ENCODE measurements at places on chromosomes 13 and 19.

GRCh38 chr13:24625331-24625731 lies 54.9 kb upstream of the ATP12A start:
- no peak for DNase-seq

- DNase-seq, result no peak
These were observed 11.5 kb downstream of the S1PR2 start for GRCh38 chr19:10219678-10220077.

DNA sequence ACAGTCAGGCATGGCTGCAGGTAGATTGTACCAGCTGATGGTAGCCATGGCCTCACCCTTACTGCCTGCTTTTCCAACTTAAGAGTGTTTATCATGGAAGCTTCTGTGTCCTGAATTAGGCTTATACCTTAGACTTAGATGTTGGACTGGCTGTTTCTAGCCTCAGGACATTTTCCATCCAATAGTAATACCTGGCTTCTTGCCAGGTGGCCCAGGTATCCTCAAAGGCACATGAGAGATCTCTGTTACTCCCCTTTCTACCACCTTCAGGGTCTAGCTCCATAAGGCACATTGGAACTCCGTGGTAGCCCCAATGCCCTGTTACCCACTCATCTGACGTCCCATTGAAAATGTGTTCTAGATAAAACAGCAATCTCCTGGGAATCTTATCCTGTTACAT lies 407.5 kb downstream of the SPRY2 start:
- no peak for DNase-seq

- no peak for DNase-seq
These were observed 35.6 kb upstream of the TMTC4 start for GRCh38 chr13:100710176-100710575.

GRCh38 chr19:58579473-58580142 lies 6.5 kb upstream of the MZF1 start:
- DNase-seq, result no peak

GRCh38 chr19:39558624-39559117 lies 18.7 kb upstream of the EID2 start:
- DNase-seq, result no peak

DNA sequence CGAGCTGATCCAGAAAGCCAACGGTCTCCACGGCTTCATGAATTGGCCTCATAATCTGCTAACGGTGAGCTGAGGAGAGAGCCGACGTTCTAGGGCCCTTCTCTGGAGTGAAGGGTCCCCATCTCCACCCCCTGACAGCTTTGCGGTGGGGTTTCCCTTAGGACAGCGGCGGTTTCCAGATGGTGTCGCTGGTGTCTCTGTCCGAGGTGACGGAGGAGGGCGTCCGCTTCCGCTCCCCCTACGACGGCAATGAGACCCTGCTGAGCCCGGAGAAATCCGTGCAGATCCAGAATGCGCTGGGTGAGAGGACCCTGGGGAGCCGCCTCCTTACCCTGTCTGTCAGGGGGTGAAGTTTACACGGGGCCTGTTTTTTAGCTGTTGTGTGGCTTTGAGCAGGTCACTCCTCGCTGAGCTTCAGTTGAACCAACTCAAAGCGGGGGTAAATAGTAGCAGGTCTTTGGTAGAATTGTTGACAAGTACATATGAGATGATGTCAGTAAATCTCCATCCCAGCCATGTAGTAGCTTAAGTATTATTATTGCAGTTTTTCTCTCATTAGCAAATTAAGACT lies 801 bp downstream of the QTRT1 start:
- DNase-seq, result no peak

GRCh38 chr19:30034321-30034720 lies 92.3 kb downstream of the URI1 start:
- no peak for DNase-seq

DNA sequence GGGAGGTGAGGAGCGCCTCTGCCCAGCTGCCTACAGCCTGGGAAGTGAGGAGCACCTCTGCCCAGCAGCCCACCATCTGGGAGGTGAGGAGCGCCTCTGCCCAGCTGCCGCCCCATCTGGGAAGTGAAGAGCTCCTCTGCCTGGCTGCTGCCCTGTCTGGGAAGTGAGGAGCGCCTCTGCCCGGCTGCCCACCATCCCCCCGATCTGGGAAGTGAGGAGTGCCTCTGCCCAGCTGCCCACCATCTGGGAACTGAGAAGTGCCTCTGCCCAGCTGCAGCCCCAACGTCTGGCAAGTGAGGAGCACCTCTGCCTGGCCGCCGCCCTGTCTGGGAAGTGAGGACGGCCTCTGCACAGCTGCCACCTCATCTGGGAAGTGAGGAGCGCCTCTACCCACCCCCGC lies 64.3 kb downstream of the ZNF708 start:
- DNase-seq, result no peak

DNA sequence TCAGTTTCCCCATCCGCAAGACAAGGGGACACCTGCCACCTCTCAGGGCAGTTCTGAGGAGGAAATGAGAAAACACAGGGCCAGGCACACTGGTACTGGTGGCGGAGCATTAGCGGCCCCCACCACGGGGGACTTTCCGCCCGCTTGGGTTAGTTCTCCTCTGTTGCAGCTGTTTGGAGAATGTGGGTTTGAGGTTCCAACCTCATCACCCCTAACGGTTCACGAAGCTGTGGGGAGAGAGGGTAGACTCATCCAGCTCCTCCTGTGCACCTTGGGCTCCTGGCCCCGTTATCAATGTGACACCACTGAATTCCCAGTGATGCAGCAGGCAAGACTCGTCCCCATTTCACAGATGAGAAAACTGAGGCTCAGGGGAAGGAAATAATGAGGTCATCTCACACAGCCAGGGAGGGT lies 10.3 kb downstream of the PTPRS start:
- DNase-seq, result no peak

DNA sequence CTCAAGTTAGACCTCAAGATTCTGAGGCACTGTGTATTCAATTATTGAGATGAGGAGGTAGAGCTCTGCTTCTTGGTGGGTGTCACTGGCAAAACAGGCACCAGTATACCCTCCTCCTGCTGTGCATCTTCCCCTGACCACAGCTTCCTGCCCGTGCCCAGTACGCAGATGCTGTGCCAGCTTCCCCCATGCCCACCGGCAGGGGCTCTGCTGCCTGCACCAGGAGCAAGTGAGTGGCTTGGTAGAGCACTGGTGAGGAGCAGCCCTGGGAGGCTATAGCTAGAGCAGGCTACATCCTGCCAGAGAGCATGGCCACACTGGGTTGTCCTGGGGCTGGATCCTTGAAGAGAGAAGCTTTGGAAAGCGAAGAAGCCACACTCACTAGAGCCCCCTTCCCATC lies 21.0 kb upstream of the RNF17 start:
- no peak for DNase-seq

DNA sequence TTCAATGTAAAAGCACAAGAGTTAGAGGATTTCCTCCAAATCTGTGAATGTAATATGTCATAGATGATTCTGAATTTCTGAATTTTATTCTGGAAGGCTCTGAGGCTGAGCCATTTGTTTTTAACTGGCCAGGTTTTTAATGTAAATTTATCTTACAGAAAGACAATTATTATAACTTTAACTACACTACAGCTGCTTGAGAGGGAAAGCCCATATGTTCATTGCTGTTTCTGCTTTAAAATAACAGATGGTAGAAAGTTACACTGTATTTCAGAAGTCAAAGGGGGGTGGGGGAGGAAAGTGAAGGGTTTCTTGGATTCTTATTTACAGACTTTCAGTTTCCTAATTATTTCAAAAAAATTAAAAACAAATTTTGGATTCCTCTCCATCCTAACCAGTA lies 62.8 kb downstream of the DNAJC15 start:
- no peak for DNase-seq

DNA sequence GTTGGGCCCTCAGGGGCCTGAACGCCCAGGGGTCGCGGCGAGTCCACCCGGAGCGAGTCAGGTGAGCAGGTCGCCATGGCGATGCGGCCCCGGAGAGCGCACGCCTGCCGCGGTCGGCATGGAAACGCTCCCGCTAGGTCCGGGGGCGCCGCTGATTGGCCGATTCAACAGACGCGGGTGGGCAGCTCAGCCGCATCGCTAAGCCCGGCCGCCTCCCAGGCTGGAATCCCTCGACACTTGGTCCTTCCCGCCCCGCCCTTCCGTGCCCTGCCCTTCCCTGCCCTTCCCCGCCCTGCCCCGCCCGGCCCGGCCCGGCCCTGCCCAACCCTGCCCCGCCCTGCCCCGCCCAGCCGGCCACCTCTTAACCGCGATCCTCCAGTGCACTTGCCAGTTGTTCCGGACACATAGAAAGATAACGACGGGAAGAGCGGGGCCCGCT lies at the start of gene CCNA1:
Gene CCNA1, plus strand, starts transcription at position 390 of the 439 bp plus-strand sequence. CDS start 562 bp downstream, outside the sequence.
- no peak for DNase-seq

DNA sequence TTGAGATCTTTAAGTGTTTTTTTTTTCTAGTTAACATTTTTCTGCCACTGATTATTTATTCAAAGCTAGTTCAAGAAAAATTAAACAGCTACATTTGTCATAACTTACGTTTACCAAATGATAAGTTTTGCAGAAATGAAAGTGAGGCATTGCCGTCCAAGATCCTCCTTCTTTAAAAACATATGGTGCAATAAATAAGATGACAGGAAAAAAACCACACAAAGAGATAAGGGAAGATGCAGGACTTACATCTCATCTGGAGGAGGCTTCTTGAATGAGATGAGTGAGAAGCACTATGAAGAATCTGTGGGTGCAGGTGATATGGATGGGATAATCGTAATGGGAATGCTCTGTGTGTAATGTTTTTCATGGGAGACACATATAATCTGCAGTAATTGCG lies 12.4 kb downstream of the TNFSF13B start:
- DNase-seq, result no peak

- no peak for DNase-seq
These were observed 10.7 kb upstream of the TMEM255B start for GRCh38 chr13:113748101-113748861.

DNA sequence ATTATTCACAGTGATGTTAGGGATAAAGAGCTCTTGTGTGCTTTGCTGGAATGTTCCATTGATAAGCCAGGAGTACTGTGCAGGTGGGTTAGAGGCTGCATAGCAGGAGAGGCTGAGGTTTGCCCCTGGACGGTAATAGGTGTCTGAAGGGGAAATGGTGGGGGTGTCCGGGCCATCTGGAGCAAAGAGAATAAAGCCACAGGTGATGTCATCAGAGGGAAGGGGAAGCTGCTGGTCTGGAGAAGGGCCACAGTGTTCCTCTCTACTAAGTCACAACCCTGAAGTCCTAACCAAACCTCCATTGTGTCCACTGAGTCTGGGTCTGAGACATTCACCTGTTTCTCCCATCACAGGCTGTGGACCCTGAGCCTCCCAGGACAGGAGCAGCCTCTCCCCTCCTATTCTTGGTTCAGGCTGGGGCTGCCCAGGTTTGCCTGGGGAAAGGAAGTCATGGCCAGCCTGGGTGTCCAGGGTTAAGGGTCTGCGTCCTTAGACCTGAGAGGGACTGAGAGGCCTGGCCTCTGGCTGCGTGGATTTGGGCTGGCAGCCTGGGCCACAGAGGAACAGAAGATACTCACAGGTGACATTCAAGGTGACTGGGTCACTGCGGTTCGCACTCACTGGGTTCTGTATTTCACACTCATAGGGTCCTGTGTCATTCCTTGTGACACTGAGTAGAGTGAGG lies 6.8 kb downstream of the CEACAM1 start:
- no peak for DNase-seq

DNA sequence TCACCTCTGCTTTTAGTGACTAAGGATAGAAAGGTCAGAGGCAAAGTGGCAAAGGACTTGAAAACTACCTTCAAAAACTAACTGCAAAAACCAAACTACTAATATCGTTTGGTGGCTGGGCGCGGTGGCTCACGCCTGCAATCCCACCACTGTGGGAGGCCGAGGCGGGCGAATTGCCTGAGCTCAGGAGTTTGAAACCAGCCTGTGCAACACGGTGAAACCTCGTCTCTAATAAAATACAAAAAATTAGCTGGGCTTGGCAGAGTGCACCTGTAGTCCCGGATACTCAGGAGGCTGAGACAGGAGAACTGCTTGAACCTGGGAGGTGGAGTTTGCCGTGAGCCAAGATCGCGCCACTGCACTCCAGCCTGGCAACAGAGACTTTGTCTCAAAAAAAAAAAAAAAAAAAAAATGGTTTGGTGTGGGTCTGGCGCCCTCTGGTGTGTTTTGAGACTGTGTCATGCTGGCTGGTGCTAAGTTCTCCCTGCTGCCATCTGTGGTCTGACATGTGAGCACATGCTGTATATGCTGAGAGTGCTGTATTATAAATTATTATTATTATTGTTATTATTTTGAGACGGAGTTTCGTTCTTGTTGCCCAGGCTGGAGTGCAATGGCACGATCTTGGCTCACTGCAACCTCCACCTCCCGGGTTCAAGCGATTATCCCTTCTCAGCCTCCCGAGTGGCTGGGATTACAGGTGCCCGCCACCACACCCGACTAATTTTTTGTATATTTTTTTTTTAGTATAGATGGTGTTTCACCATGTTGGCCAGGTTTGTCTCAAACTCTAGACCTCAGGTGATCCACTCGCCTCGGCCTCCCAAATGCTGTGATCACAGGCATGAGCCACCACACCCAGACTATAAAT lies 36.0 kb upstream of the RNF17 start:
- peak; percentile 50 for DNase-seq

DNA sequence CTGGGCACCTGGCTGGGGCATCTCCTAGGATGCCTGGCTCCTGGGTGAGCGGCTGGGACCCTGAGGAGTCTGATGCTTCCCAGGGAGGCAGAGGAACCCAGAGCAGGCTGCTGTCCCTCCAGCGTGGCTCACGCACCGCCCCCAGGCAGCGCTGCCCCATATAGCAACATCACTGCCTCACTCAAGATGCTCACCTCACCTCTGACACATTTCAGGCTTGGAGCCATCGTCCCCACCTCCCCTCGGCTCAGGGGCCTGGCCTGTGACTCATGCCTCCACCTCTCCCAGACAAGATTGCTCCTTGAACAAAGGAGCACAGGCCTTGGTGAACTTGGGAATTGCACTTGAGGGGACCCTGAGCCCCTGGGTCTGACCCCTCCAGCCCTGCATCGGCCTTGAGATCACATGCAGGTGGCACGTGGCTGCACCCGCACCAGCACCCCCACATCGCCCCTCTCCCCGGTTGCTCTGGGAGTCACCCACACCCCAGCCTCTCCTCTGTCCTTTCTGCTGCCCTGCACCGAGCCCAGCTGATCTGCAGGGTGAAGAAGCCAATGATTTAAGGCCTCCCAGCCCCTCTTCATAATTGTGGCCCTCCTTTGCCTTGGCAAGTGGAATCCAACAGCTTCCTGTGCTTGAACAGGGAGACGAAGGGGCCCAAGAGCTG lies 11.2 kb downstream of the CEBPA start:
- DNase-seq, result no peak

- DNase-seq, result no peak
These were observed 134.2 kb downstream of the FRY start for GRCh38 chr13:32165796-32166195.
